ENCODE measurements at places on chromosomes 3 and 15. TPM values are rescaled to one million over a fixed set of nuclear protein-coding genes. Genes with fewer than 3 reads are reported as not detected.

- DNase-seq, result no peak
Observed at GRCh38 chr15:45732662-45733061, 97.8 kb downstream of the SQOR start.

DNA sequence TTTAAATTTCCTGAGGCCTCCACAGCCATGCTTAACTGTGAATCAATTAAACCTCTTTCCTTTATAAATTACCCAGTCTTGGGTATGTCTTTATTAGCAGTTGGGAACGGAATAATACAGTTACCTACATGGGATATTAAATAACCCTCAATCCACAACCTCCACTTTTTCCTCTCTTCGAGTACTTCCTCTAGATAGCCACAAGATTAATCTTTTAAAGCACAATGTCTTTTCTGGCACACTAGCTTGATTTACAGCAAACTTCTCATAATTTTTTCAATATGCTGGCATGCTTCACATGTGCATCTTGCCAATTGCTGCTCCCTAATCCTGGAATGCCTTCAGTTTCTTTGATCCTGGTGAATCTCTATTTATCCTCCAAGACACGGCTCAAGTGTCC, 92.2 kb downstream of the P2RY1 start:
- DNase-seq, result no peak

- no peak for DNase-seq
Observed at GRCh38 chr3:102299125-102299877, 135.5 kb upstream of the ZPLD1 start.

DNA sequence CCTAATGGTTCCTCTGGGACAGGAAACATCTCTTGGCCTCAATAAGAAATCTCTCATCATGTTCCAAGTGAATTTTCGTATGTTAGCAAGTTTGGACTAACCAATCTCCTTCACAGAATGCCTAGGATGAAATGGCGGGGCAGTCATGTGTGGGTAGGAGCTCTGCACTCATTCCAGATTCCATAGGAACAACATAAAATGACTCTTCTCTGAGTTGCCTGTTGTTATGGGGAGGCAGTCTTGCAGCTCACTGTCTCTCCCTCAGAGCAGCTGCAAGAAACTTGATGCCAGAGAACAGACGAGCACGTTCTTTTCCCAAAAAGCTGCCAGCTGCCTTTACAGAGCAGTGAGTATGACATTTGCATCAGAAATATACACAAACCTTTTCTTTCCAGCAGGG, 34.1 kb downstream of the SPATA12 start:
- DNase-seq, result no peak

- DNase-seq, result no peak
Observed at GRCh38 chr3:141321109-141321497, 47.2 kb upstream of the ZBTB38 start.

DNA sequence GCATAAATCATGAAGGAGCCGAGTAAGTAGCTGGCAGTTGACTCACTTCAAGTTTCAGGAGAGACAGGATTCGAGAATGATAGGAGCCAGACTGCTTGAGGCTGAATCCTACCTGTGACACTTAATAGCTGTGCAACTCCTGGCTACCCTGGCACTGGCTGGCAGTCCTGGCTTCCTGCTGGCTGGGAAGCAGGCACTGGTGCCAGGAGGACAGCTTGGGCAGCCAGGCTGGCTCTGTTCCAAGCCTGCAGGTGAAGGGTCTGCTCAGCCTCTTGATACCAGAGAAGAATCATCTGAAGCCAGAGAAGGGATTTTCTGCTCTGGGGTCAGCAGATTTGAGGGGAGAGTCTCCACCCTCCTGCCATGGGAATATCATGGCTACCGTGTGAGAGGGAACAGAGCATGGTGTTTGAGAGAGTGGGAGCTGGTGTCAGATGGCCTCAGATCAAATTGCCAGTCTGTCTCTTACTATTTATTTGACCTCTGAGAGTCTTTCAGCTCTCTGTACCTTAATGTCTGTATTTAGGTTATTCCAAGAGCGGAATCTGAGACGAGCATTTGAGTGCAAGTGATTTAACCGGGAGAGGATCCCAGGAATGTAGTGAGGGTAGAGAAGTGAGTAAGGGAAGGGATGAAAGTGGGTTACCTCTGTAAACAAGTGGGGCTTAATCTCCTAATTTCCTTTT, 4.4 kb upstream of the XIRP1 start:
- no peak for DNase-seq

DNA sequence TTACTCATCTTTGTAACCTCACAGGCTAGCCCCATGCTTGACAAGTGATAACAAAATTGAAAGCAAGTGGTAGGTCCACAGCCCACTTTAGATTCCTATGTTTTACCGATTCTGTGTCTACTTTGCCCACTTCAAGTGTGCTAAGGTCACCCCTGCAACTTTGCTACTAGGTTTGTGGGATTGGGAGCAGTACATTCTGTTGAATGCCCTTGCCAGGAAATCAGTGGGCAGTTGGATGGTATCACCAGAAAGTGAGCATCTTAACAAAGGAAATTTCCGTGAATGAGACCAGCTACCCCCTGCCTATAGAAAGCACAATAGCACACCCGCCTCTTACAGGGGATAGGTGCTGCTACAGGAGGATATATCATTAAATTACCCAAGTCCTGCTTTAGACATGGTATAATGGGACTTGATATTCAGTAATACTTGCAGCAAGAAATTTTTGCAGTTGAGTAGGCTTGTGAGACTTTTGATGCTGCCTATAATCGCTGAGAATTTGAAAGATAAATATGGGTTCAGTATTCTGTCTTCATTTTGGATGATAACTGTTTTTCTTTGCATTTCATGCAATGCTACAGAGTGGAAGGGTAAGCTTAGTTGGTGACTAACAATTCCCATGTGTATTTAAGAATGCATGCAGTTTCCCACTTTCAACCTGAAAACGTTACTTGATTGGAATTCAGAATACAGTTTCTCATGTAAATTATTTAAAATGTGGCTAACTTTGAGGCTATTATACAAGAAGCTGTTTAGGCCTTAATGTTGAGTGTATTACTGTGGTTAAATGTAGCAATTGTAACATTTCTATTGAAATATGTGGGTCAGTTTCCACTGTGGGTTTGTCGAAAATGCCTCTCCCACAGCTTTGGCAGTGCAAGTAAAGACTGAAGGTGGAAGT, 9.5 kb downstream of the EBLN2 start:
- no peak for DNase-seq

GRCh38 chr15:34850121-34850520, 54.8 kb upstream of the ACTC1 start:
- DNase-seq, result no peak

DNA sequence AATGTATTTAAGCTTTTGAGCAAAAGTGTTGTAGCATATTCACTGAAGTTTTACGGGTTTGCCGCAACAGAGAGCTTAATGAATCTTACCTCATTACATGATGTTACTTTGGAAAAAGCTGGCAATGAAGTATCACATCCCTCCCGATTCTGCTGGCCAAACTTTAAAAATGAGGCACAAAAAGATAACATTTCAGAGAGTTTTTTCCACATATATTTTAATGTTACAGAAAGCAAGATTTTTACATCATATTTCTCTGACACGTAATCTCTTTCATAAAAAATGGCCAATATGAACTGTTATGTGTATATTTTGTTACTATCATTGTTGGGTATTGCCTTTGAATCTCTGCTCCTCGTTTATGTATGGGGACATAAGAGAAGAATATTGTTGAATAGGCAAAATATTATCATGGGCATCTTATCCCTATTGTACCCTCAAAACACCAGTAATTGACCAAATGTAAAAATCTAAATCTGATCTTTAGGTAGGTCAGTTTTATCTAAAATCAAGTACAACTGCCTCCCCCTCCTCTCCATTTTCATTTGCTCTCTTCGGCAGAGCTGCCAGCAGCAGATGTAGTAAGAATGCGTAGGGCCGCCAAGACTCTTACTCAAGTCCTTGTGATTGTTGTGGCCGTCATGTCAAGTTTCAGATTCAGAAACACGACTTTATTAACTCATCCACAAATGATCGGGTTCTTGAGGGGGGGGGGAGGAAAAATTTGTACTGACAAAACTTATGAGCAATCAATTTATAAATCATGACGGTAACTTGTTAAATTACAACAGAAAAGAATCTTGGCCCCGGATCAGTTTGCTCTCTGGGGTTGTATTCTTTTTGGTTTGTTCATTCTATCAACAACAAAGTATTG, 106.7 kb upstream of the THRB start:
- DNase-seq, result no peak

- no peak for DNase-seq
Observed at GRCh38 chr3:7290077-7290825, 429.3 kb downstream of the GRM7 start.

- DNase-seq, result no peak
Observed at GRCh38 chr3:183554377-183554776, 1.1 kb downstream of the KLHL6 start.

- no peak for DNase-seq
Observed at GRCh38 chr3:49352890-49353421, 5.2 kb downstream of the GPX1 start.

DNA sequence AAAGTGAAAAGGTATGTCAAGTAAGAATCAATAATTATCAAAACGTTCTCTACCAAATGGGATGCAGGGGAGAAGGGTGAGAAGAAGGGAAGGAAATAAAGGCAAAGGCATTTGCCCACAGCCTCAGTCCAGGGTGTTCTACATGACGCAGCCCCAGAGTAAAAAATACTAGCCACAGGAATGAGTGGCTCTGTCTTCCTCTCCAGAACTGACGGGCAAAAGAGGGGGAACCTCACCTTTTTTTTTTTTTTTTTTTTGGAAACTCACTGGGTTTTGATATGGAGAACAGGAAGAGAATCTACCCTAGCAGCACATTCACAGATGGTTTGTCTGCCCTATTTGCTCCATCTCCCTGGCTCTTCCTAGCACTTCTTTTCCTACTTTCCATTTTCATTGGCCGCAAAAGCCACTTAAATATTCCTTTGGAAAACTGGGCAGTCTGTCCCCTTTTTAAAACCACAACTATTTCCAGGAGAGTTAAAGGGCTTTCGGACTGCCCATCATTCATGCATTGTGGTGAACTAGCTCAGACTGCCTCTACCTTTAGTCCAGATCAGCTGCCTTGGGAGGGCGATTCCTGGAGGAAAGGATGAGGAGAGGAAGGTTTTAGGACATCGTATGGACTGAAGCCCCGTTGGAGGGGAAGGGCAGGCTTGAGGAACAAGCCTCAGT, 28.2 kb downstream of the B3GNT5 start:
- no peak for DNase-seq

- DNase-seq, result no peak
Observed at GRCh38 chr3:57382933-57383332, 90.4 kb upstream of the ASB14 start.

- DNase-seq, result no peak
Observed at GRCh38 chr15:78943692-78944091, 1.2 kb downstream of the CTSH start.

DNA sequence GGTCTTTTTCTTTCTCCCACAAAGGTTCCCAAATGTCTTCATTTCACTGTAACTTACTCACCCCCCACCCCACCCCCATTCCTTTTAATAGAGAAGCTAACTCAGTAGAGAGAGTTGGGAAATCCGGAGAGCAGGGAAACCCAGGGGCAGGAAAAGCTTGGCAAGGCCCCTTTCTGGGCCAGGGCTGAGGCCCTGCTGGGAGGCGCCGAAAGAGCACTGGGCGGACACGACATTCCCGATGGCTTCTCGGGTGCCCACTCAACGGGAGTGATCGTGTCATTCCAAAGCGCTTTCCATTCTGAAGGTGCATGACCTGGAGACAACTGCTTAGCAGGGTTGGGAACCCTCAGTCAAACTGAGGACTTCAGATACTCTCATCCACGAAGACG, 1.6 kb upstream of the DALRD3 start:
- no peak for DNase-seq

Gene FNDC3B
- 60.2 TPM for polyA plus RNA-seq

Gene SERPINI2
- 1.7 TPM for polyA plus RNA-seq

Gene CLRN1
- polyA plus RNA-seq, result not detected

Gene ISLR
- polyA plus RNA-seq, result 64.0 TPM

All from left renal cortex interstitium (tissue), 4 donors.